ENCODE measurements at places on chromosomes 16 and 17.
A peak's percentile ranks its signal among the peaks of the same experiment; 100 is the strongest.

DNA sequence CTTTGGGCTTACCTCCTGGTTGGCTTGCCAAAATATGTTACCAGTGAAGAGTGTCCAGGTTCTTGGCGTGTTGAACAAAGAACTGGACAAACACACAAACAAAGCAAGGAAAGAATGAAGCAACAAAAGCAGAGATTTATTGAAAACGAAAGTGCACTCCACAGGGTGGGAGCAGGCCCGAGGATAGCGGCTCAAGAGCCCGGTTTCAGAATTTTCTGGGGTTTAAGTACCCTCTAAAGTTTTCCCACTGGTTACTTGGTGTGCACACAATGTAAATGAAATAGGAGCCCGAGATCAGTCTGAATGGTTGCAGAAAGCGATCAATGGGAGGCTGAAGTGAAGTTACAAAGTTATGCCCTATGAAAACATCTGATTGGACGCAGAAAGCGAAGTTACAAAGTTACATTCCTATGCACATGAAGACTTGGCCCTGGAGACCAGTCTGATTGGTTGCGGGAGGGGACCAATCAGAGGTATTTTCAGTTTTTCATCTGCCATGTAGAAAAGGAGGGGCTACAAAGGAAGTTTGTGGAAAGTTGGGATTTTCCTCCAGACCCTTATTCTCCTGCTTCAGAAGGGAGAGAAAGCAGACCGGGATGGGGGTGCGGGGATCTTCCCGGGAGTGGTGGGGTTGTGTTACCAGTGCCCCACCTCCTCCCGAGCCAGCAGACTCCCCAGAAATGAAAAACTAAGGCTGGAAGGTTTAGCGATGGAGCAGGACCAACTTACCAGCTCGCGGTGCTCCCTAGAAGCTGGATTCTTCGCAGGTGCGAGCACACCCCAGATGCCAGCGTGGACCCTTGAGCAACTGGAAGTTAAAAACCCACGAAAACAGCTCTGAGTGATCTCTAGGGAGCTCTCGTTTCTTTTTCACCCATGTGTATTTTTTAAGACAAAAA lies at the start of gene SLFN12:
Gene SLFN12, minus strand, starts transcription at position 325 of the 899 bp plus-strand sequence. CDS start 9,472 bp downstream, outside the sequence.
- peak; percentile 83 for DNase-seq

GRCh38 chr16:11828696-11829095 lies 22.6 kb downstream of the RSL1D1 start:
- DNase-seq: no peak

DNA sequence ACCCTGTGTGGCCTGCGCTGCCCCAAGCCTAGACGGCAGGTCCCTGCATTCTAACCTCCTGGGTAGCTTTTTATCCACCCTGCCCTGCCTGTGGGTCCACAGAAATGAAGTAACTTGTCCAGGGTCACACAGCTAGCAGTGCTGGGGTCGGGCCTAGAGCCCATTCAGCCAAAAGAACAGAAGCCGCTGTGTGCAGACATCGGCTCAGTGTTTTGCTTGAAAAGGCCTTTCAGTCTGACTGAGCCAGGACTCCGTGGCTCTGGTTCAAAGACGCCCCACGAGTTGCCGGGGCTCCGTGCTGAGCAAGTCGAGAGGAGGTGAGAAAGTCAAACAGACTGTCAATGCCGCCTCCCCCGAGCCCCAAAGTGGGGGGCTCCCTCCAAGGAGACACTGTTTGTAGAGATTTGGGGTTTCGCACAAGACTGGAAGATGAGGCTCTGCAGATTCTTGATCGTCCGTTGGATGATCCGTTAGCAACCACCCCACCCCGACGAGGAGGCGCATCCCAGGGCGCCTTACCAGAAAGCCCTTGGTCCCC lies 226.2 kb downstream of the NTN1 start:
- DNase-seq: no peak

GRCh38 chr16:52089476-52089875 lies 457.5 kb downstream of the TOX3 start:
- DNase-seq: no peak

DNA sequence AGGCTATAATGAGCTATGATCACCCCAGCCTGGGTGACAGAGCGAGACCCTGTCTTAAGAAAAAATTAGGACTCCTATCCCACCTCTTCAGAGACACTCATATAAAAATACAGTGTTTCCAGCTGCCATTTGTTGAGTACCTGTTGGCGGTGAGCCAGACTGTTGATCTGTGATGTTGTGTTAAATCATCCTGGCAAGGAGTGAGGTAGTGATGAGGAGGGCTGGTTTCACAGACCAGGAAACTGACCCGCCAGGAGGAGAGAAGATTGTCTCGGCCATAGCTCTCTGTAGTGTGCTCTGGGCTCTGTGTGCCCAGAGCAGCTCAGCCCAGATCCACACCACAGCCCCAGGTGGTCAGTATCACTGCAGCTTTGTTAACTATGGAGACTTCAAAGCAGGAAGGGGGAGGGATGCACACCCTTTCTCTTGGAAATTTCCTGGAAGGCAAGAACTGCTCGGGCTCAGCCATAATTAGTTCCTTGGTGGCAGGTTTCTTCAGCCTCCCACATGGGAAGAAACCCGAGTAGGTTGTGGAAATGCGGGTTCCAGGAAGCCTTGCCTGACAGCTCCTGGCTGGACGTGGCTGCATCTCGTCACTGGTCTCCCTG lies 343.0 kb downstream of the SNX29 start:
- no peak for DNase-seq

- no peak for DNase-seq
Observed at GRCh38 chr17:67518876-67519275, 141.8 kb downstream of the PITPNC1 start.

DNA sequence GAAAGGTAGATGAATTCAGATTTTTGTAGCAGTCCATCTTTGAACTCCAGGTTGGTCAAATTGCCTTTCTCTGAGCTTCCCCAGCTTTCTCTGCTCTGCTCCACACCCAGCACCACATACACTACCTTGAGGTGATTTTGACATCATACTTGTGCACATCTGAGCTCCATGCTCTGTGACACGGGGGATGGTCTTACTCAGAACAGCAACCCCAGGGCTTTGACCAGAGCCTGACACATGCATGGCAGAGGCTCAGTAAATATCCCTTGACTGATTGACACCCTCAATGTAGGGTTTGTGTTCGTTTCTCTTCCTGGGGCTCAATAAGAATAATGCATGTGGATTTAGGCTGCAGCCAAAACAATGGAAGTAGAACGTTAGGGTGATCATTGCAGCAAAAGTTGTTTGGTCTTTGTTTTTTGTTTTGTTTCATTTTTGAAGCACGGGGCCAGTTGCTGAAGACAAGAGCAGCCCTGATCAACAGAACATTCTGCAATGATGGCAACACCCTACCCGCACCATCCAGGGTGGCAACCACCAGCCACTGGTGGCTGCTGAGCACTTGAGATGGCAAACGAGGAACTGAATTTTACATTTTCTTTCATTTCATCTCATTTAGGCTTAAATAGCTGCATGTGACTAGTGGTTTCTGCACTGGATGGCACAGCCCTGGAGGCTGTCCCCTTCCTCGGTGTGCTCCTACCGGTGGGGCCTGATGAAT lies 224.8 kb upstream of the TNRC6C start:
- no peak for DNase-seq
